ENCODE measurements at places on chromosomes 1 and 21.

DNA sequence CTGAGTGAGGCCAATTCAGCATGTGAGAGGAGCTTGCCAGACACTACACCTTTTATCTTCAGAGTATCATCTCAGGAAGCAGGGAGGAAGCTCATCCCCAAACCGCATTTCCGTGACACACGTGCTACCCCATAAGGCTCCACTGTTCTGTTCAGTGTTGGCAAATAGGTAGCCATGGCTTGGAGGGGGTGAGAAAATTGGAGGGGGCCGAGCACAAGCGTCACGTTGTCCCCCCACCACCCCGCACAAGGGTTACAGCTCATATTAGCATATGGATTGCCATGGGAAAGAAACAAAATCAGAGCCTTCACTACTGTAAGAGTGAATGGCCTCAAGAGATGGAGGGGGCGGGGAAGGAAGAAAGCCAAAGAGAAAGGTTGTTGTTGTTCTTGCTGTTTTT is 46.7 kb downstream of the OLIG1 start:
- no peak for DNase-seq

DNA sequence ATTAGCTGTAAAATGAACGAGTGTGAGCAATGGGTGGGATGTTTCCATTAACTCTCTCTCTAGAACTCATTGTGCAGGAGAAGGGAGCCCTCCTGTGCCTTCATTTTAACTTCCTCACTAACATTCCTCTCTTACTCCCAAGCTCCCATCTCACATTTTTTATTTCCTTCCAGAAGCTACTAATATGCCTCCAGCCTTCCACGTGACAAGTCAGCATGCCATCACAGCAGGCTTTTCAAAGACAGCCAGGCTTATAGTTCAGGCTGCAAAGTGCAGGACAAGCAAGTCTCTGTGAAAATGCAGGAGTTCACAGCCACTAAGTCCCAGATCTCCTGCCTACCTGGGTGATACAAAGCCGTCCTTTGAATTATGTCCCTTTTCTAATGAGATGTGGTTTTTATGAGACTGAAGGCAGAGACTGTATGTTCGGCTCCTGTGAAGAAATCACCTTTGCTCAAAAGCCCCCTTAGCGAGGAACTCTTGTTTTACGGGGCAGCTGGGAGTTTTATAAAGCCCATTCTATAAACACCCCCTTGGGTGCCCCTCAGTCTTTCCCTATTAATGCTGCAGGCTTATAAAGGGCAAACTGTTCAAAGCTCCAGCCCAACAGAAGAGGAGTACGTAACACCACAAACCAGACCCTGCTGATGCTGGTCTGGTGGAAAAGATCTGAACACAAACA is 14.8 kb upstream of the ANGPTL7 start:
- no peak for DNase-seq

GRCh38 chr1:226428348-226428747 is 20.5 kb upstream of the PARP1 start:
- DNase-seq: no peak

DNA sequence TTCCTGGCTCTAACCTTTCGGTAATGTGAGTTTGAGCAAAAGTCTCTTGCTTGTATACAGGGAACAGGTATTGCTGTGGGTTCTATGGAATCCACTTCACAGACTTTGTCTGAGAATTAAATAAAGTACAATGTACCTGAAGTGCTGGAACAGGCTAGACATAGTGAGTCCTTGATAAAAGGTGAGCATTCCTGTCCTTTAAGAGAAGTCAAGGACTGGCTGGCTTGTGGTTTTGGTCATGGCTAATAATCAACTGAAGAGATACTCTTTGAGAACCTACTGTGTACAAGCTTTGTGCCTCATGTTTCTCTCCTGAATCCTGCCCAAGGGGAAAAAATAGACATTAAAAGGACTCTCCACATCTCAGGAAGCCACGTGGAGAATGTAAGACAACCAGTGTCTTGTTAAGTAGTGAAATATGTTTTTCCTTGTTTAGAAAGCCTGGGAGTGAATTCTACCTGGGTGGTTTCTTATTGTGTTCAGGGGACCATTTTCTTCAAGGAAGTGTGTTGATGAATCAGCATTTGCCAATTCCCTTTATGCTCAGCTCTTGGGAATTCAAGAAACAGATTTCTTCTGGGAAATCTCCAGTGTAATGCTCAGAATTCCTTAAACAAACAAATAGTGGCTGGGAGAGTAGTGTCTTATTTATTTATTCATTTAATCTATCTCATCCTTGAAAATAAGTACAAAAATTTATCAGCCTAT is 55.2 kb upstream of the PLD5 start:
- DNase-seq: no peak

DNA sequence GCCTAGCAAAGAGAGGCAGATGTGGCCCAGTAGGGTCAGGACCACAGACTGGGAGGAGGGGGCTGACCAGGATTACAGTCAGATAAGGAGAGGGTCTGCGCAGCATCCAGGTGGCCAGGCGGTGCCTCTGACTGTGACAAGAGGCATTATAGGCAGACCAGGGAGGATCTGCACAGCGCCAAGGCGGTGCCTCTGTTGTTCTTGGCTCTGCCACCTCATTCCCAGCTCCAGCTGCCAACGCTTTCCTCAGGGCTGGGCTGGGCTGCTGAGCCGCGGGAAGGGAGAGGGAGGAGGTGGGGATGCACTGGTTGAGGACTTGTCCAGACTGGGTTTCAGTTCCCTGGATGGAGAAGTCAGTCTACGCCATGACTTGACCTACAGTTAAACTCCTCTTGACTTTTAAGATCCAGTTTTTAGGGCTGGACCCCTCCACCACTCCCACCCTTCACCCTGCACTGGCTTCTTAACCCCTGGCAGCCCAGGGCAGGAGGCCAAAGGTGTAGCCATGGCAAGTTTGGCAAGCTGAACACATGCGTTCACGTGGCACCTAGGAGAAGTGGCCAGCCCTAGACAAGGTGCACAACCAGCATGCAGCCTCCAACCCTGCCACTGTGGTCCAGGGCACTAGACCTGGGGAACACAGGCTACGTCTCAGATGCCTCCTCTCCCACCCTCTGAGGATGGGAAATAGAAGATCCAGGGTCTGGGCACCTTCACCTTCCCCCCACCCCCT is 4.5 kb upstream of the CRABP2 start:
- DNase-seq: no peak

GRCh38 chr1:156664046-156664766 is 13.0 kb downstream of the NES start:
- no peak for DNase-seq

DNA sequence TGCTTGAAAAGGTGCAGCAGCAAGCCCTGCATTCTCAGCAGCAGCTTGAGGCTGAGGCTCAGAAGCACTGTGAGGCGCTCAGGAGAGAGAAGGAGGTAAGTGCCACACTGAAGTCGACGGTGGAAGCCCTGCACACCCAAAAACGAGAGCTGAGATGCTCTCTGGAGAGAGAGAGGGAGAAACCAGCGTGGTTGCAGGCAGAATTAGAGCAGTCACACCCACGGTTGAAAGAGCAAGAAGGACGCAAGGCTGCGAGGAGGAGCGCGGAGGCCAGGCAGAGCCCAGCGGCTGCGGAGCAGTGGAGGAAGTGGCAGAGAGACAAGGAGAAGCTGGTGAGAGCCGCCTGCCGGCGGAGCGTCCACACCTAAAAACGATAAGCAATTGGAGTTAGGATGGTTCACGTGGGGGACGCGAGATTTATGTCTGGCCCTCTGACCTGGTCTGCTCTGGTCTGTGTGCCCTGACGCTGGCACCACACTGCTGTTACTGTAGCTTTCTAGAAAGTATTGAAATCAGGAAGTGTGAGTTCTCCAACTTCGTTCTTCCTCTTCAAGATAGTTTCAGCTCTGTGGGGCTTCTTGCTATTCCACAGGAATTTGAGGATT is 26.7 kb upstream of the DIP2A start:
- no peak for DNase-seq

GRCh38 chr21:36747041-36747814 is 48.3 kb downstream of the SIM2 start:
- peak; percentile 4 for DNase-seq

GRCh38 chr1:90068611-90069280 is 73.8 kb downstream of the ZNF326 start:
- DNase-seq: no peak

GRCh38 chr1:110107867-110108469 is 4.3 kb upstream of the UBL4B start:
- DNase-seq: no peak

DNA sequence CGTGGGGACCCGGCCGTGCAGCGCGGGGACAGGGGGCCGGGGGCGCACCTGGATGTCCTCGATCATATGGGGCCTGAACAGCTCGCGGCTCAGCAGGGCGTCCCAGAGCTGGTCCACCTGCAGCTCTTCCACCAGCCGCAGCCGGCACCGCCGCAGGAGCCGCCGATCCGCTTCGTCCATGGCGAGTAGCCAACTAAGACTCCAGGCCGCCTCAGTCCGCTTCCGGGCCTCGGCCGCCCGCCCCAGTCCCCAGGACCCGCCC is at the start of gene CASP9:
Gene CASP9 (minus strand): TSS at position 195 of the 262 bp plus-strand sequence. CDS start 15 bp downstream, at position 180.
- DNase-seq: no peak

DNA sequence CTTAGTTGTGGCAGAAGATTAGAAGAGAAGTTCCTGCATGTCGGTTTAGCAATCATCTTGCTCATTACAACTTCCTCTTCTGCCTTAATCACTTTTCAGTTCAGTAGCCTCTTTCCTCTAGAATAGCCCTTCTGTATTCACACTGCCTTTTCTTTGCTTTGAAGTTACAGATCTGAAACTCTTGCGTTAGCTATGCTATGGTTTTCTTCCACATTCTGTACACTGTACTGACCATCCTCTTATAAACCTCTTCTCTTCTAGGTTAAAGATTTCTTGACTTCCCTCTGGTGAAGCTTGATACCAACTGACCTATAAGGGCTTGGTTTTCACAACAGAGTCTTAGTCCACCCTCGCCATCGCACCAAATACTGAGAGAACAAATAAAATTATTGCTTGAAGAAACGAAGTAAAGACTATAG is 35.0 kb downstream of the C21orf91 start:
- peak; percentile 70 for DNase-seq

- DNase-seq: peak; percentile 99
Observed at GRCh38 chr1:21904704-21905520, 32.2 kb downstream of the HSPG2 start.

GRCh38 chr1:157978586-157979403 is 14.7 kb upstream of the KIRREL1 start:
- no peak for DNase-seq

GRCh38 chr1:36084497-36085115 is 712 bp downstream of the TEKT2 start:
- DNase-seq: no peak

GRCh38 chr1:78165816-78166215 is 120.0 kb downstream of the GIPC2 start:
- no peak for DNase-seq

DNA sequence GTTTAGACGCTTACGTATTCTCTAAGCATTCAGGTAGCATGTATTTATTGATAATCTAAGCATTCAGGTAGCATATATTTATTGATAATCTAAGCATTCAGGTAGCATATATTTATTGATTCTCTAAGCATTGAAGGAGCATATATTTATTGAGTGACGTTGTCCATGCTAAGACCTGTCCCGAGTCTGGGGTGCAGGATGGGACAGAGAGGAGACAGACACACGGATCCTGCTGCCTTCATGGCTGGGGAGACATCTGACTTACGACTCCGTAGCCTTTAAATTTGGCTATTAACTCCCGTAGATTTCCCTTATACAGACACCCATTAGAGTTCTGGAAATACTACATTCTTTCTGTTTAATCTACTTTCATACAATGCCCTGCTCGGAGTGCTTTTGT is 982 bp downstream of the SCCPDH start:
- peak; percentile 36 for DNase-seq

DNA sequence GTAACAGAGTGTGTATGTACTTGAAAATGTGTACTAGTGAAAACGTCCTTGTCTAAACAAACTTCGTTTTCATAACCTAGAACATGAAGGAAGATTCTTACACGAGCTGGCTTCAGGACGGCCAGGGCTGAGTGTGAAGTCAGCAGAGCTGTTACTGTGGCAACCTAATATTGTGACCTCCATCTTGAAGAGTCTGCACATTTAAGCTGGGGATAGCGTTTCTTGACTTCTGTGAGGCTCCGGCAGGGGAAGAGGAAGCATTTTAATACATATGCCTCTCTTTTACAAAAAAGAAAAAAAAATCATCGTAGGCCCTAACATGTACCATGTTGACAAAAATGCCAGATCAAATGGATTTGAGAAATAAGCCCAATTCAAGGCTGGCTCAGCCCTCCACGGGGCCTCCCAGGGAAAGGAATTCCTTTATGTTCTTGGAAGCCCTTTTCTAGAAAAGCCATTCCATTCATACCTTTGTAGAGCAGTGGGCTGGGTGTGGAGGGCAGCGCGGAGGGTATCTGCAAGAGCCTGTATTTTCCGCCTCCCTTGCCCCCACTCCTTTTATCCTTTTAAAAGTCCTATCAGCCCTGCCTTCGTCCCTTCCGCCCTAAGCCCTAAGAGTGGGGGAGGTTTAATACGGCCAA is 51.1 kb downstream of the SIM2 start:
- DNase-seq: no peak

DNA sequence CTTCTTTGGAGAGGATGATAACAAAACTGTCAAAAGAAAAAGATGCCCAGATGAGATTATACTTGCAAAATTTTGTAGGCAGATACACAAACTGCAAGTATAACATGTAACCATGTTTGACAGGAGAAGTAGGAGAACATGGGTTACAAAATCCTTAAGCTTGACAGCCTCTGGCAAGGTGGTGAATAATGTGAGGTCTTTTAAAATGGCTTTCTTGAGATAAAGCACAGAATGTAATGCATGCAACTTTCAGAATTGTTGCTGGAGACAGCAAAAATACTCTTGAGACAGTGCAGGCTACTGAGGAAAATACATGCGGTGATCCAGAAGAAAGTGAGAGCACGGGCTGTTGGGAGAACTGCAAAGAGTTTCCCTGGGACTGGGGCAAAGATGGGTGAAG is 24.7 kb downstream of the DNAJC6 start:
- no peak for DNase-seq

- no peak for DNase-seq
Observed at GRCh38 chr21:15031790-15032357, 32.9 kb downstream of the NRIP1 start.

DNA sequence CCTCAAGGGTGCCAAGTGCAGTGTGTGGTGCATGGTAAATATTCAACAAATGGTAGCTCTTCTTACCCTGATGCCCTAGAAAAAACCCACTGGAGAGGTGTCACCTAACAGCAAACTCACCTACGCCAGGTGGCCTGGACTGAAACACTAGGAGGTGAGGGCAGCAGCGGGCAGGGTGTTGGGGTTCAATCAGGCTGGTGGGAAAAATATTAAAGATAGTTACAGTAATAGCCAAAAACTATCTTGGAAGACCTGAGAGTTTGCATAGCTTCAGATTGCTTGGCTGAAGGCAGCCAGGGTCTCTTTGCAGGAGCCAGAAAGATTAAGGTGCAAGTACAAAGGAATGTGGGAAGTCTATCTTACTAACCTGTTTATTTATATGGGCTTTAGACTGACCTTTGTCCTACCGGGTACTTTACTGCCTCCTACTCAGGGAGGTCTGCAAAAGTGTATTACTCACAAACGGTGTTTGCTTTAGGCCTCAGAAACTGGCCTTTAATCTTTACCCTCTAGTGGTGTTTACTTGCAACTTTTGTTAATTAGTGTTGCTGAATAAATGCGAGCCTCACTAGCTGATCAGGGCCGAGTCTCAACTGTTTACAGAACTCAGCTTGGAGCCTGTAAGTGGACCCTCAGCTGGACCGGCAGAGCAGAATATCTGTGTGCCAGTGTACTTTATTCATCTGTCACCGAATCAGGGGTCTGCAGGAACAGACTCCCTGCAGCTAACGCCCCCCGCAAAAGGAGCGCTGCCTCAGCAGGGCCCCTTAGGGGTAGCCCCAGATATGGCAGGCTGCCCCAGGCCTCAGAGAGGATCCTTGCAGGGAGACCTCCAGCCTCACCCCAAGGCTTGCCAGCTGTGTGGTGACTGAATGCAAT is 63.9 kb downstream of the SYF2 start:
- DNase-seq: no peak

All from hematopoietic multipotent progenitor cell treated with erythropoietin and hydrocortisone succinate and interleukin-3 and kit ligand, for 6 days (in vitro differentiated cells).